ENCODE measurements at places on chromosomes 2 and 18. TPM values are rescaled to one million over a fixed set of nuclear protein-coding genes. Genes with fewer than 3 reads are reported as not detected.

C2orf80 gene
- total RNA-seq = not detected

GATA6 gene
- total RNA-seq = 6.7 TPM

CHRND gene
- total RNA-seq = not detected

THSD7B gene
- total RNA-seq = not detected

IL1RL1 gene
- total RNA-seq = not detected

FNDC4 gene
- 9.0 TPM for total RNA-seq

COL6A3 gene
- 0.41 TPM for total RNA-seq

ATP8B1 gene
- 3.4 TPM for total RNA-seq

GRCh38 chr2:220277445-220277975 is 650.1 kb downstream of the SLC4A3 start:
- peak; percentile 60 for DNase-seq

- no peak for DNase-seq
Observed at GRCh38 chr2:224039770-224040440, 819 bp upstream of the SERPINE2 start.

- DNase-seq = peak; percentile 27
Observed at GRCh38 chr2:200618590-200619021, 32.8 kb downstream of the AOX1 start.

DNA sequence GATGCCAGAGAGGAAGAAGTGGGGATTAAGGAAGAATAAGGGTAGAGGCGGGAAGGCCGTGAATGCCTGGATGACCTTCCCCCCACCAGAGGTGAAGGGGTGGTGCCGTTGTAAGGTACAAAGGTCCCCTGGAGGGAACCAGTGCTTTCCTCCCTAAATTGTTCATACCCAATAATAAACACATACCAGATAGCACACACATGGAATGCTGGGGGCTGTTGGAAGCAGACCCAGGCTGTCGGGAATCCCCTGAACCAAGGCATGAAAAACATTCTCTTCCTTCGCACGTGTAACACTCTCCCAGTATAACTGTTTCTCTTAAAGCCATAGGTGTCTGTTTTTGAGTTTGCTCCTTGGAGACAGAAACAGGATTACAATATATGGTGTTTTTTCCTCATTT is 107.1 kb upstream of the CTAGE1 start:
- no peak for DNase-seq

DNA sequence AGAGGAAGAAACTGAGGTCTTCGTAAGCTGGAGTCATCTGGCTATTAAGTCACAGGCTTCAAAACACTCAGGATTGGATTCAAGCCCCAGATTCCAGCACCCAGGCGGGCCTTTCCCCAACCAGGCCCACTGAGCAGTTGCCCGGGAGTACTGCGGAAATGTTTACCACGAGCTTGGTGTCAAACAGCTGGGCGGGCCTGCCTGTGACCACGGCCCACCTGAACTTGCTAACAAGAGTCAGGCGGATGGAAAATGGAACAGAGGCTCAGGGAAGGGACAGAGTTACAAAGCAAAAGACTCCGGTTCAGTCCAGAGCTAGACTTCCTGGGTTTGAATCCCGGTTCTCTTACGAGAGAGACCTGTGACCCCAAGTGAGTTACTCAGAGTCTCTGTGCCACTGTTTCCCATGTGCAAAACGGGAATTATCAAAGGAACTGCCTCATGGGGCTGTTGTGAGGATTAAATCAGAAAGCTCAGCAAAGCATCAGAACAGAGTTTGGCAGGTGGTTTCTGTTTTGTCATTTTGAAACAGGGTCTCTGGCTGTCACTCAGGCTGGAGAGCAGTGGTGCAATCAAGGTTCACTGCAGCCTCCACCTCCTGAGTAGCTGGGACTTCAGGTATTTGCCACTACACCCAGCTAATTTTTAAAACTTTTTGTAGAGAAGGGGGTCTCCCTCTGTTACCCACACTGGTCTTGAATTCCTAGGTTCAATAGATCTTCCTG is 49.0 kb upstream of the TFCP2L1 start:
- no peak for DNase-seq

DNA sequence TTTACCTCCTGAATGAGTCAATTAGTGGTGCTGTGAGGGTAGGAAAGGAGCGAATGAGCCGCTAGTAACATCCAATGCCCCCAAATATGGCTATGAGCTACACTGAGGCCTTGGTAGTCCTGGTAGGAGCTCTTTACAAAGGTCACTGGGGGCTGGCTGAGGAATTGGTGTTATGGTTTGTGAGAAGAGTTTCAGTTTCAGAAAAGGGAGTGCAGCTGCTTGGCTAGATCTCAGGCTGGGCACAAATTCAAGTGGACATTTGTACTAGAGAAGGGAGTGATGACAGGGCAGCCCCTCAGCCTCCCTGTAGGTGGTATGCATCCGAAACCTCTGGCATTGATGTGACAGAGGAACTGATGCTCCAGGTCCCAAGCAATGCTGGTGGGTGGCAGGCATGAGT is 13.9 kb upstream of the PAIP2B start:
- no peak for DNase-seq

DNA sequence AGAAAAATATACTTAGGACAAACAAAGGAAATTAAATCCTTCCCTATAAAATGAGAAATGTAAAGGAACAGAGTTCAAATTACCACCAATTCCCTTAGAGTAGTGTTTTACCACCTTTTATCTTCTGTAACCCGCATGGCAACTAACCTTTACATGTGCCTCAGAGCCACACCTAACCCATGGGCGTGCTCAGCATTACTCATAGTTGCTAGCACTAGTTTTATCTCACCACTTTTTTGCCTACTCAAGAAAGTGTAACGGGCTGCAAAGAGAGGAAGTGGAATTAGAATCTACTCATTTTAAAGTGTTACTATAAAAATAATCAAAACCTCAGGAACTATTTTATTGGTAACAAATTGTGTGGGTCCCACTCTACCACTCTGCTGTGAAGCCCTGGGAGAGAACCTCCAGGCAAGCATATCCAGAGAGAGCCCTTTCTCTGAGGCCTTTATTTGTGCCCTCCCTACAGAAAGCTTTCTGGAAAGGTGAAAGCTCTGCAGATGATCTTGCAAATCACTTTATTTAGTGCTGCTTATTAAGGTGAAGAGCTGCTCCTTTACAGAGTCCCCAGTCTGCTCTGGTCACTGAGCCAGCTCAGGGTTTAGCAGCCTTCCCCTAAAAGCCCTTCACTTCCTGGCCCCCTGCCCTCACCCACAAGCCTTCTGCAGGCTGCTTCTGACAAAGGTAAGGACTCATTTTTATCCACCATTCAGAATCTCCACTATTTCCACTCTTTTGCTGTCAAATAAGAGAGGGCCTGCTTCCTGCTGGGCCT is 98.8 kb downstream of the TRABD2A start:
- peak; percentile 18 for DNase-seq

GRCh38 chr2:239020541-239021041 is 172.7 kb downstream of the TWIST2 start:
- DNase-seq = no peak

GRCh38 chr2:12009323-12009905 is 263.0 kb downstream of the LPIN1 start:
- DNase-seq = peak; percentile 63

GRCh38 chr2:172282944-172283343 is 144.4 kb upstream of the ITGA6 start:
- DNase-seq = no peak

DNA sequence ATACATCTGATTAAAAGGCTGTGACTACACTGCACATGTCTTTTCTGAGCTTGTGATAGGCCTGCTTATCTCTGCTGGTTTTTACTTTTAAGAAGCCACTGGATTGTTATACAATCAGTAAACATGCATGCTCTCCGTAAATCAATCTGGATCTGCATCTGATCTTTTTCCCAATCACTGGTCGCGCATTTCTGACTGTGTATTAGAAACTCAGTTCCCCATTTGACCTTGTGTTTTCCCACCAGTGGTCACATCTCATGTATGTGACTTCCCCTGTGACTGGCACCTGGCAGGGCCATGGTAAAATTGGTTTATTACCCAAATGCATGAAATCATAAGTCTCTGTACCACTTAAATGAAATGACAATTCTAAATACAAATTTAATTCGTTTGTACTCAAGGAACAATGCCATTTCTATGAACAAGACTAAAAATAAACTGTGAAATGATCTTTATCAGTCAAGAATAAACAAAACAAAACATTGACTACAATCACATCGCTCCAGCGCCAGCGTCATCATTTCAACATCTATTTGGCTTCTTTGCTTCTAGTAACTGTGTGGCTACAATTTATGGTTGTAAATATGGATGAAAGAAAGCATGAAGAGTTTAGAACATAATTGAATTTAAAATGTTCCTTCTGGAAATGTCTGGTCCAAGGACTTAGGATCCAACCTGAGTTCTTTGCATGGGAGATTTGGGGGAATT is 396.6 kb upstream of the TRIB2 start:
- no peak for DNase-seq

GRCh38 chr2:218569038-218569431 is 396 bp downstream of the CNOT9 start:
- DNase-seq = peak; percentile 66

DNA sequence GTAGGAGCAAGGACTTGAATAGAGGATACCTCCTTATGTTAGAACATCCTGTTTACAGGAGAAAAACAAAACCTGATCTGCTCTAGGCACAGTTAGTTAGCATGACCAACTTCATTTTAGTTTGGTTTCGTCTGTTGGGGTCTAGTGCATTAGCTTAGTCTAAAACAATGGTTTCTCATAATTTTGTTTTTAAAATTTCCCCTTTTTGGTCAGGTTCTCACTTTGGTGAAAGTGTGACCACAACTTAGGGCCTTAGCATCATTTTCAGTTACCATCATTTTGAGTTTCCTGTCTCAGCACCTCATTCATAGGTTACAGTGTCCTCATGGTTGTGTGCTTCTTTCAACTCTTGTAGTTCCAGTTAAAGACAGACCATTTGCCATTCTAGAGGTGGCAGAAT is 1277.0 kb upstream of the SLC39A10 start:
- no peak for DNase-seq

- DNase-seq = peak; percentile 44
Observed at GRCh38 chr2:69716555-69717120, 25.3 kb upstream of the ANXA4 start.
